ENCODE measurements at places on chromosomes 13 and 19.

- DNase-seq = no peak
Measured at GRCh38 chr13:49225223-49226042, 5.3 kb downstream of the MLNR start.

- no peak for DNase-seq
Measured at GRCh38 chr13:76293346-76293745, 592.9 kb downstream of the KCTD12 start.

DNA sequence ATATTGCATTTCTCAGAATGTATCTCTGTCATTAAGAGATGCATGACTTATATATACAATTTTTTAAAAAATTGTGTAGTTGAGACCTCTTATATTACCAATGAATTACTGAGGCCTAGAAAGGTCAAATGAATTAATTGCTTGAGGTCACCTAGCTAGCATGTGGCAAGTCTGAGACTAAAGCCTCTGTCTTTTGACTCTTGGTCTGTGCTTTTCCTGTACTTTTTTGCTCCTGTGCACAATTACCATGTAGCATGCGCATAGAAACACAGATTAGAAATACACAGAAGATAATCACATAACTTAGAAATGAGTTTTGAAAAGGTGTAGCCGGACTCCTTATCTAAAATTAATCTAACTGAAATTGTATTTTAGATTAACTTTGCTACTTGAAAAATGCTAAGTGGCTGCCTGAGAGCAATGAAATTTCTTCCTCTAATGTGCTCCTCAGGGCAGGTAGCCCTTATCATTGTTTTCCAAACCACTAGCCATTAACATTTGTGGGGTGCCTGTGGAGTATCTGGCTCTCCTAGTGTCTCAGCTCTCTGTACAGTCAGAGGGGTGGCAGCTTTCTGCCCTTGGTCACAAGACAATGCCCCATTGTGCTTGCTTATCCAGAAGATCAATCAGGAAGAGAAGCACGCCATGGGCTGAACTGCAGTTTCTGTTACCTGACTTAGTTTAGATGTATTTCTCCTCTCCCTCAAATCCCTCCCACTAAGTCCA lies 119.6 kb downstream of the RFC3 start:
- no peak for DNase-seq

DNA sequence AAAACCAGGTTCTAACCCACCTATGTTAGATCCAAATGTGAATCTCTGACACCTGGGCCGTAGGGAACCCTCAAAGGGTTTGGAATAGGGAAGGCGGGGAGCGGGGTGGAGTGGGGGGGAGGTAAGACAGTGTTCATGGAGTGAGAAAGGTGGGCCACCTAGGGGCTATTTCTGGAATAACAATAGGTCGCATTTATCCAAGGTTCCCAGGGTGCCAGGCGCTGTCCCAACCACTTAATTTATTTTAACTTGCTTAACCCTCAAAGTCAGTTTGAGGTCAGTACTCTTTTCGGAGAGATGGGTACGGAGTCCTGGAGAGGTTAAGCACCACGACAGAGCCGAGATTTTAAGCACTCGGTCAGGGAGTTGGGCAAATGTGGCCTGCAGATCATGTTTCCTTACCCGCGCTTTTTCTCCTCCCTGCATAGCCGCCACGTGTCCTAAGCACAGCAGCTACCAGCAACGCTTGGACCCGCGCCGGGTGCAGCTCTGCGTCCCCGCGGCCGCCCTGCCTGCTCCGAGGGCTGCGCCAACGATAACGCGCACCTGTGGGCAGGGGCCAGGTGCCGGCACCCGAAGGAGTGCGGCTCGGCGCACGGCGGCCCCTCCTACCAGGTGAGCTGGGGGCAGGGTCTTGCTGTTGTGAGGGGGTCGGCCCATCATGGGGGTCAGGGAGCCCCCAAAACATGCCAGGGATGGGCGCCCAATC lies 25.0 kb upstream of the FXYD3 start:
- DNase-seq = no peak

GRCh38 chr13:105914291-105915036 lies 621.0 kb downstream of the EFNB2 start:
- DNase-seq = no peak

GRCh38 chr19:34838753-34839431 lies 65.9 kb upstream of the ZNF599 start:
- no peak for DNase-seq

DNA sequence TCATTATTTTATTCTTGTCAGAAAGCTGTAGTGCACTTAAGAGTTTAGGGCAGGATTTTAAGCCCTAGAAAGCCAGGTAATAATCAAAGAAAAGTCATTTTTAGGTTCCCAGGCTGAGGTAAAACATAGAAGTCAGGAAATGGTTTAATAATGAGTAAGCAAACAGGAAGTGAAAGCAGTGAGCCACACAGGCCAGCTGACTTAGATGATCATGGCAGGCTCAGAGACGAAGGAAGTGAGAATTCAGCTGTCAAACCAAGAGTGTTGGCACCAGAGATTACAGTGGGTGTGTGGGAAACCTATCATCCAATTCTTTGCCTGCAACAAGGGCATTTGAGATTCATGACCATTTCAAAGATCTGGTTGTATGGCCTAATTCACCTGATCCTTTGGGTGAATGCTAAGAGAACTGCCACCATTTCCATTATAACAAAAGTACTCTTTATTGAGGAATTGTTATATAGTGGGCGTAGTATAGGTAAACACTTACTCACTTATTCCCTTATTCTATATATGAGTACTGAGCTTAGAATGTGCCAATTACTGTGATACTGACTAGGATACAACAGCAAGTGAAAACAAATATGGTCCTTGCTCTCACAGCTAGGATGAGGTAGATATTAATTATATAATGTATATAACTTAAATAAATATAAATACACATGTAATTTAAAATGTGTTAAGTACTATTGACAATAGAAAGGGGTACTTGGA lies 103.7 kb upstream of the EDNRB start:
- peak; percentile 31 for DNase-seq

- no peak for DNase-seq
Measured at GRCh38 chr19:42497492-42498168, 30.7 kb downstream of the CEACAM1 start.

GRCh38 chr13:37602733-37603381 lies 4.3 kb upstream of the POSTN start:
- DNase-seq = no peak

DNA sequence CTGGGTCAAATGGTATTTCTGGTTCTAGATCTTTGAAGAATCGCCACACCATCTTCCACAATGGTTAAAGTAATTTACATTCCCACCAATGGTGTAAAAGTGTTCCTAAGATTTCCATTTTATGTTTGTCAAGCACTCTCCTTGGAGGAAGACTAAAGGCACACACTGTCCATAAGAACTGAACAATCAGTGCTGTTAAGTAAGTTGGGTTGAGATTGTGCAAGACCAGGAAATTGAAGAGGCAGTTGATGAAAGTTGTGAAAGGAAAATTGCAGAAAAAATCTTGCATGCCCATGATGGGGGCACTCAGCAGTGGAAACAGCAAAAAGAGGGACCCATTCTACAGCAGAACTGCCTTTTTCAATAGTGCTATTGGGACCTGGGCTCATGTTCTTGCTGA lies 323.6 kb downstream of the DLEU7 start:
- no peak for DNase-seq

GRCh38 chr19:48502350-48503018 lies 9.2 kb downstream of the LMTK3 start:
- DNase-seq = no peak

- DNase-seq = peak; percentile 70
Measured at GRCh38 chr13:79631051-79631659, 150.2 kb downstream of the NDFIP2 start.

DNA sequence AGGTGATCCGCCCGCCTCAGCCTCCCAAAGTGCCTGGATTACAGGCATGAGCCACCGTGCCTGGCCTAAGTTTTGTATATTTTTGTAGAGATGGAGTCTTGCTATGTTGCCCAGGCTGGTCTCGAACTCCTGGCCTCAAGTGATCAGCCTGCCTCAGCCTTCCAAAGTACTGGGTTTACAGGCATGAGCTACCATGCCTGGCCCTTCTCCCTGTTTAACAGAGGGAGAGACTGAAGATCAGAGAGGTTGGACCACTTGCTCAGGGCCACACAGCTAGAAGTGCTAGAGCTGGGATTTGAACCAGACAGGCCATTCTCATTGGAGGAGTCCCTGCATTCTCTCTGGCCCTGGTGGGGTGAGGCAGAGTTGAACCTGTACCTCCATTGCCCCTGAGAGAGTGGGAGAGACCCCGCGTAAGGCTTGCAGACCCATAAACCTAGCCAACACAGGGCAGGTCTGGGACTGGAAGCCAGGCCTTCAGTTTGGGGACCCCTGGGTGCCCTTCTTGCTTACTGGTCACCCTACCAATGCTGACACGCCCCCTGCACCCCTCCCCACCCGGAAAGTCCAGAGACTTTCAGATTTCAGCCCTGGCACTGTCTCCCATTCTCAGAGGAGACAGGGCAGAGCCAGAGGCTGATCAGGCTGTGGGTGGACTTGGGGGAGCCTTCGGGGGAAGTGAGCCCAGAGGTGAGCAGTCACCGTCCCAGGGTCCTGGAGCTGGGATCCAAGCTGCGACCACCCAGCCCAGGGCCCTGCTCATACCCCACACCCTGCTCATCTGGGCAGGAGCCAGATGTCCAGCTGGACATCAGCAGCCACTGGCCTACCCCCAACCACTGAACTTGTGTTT lies 13.3 kb downstream of the TTYH1 start:
- DNase-seq = no peak

- DNase-seq = no peak
Measured at GRCh38 chr13:109720758-109721184, 65.6 kb downstream of the IRS2 start.

All from HFF-Myc (cell line).